ENCODE measurements at places on chromosomes 6 and 20. TPM values are rescaled to one million over a fixed set of nuclear protein-coding genes. Genes with fewer than 3 reads are reported as not detected.

GRCh38 chr6:119160911-119161310 is 82.4 kb upstream of the FAM184A start:
- H3K36me3 ChIP-seq, result no peaks in the 10 kb centered on the region
- no peak overlapping the region for H3K4me3 ChIP-seq
- H3K27ac ChIP-seq, result no peak overlapping the region
- no peaks in the 10 kb centered on the region for H3K4me1 ChIP-seq
- no peaks in the 10 kb centered on the region for H3K27me3 ChIP-seq

DNA sequence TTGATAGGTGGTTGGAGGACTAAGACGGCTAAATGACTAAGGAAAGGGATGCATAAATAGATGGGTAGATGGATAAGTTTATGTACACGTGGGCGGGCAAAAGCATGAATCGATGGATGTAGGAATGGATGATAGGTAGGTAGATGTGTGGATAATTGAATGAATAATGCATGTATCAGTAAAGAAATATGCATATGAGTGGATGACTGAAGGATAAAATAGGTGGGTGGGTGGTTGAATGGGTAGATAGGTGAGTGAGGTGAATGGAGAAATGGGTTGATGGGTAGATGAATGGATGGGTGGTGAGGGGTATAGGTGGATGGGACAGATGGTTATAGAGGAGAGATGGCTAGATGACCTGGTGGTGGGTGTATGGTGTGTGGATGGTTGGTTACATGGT is 20.2 kb downstream of the SLC12A5 start:
- H3K27me3 ChIP-seq, result peaks cover 38% of the 10 kb centered on the region
- no peak for DNase-seq
- H3K4me3 ChIP-seq, result no peak overlapping the region

DNA sequence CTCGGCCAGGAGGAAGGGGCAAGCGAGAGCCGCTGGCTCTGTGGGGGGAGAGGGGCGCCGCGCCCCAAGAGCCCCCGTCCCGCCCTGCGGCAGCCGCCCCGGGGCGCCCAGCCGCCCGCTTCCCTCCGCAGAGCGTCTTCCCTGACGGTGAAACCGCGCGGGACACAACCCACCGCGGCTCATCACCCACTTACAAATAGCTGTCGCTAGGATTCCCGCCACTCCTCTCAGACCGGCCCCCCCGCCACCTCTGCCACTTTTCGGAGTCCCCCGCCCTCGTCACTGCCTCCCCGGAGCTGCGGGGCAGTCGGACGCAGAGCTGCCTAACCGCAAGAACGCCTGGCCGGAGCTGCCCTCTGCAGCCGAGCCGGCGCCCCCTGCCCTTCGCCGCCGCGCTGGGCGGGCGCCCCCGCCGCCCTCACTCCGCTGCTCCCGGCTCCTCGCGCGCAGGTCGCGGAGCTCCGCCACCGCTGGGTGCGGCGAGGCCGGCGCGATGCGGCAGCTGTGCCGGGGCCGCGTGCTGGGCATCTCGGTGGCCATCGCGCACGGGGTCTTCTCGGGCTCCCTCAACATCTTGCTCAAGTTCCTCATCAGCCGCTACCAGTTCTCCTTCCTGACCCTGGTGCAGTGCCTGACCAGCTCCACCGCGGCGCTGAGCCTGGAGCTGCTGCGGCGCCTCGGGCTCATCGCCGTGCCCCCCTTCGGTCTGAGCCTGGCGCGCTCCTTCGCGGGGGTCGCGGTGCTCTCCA is at the start of gene SLC35D3:
TSS of gene SLC35D3 (plus strand) at position 366 of the 749 bp plus-strand sequence. CDS start at position 494, 128 bp downstream.
- no peaks in the 10 kb centered on the region for H3K4me1 ChIP-seq
- peaks cover 15% of the 10 kb centered on the region for H3K27me3 ChIP-seq
- H3K27ac ChIP-seq, result no peak within 1 kb of the TSS
- peak within 1 kb of the TSS; percentile 65 for H3K4me3 ChIP-seq

DNA sequence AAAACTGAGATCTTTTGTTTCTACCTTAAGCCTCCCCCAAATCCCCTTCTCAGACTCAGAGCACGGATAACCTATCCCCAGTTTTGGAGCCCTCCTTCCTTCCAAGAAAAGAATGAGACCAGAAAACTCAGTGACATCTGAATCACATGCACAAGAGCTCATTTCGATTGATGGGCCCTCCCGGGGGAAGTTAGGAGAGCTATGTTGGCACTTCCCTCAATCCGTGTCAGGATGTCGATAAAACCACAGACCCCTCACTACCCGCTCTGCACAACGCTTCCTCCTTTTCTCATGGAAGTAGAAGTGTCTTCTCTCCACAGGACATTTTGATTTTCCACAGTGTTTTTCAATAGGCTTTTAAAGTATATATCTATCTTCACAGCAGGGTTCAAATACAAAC is 332.4 kb downstream of the HACE1 start:
- no peak for DNase-seq
- H3K36me3 ChIP-seq, result no peaks in the 10 kb centered on the region
- H3K4me1 ChIP-seq, result no peaks in the 10 kb centered on the region
- H3K27me3 ChIP-seq, result no peaks in the 10 kb centered on the region
- no peak overlapping the region for H3K4me3 ChIP-seq

DNA sequence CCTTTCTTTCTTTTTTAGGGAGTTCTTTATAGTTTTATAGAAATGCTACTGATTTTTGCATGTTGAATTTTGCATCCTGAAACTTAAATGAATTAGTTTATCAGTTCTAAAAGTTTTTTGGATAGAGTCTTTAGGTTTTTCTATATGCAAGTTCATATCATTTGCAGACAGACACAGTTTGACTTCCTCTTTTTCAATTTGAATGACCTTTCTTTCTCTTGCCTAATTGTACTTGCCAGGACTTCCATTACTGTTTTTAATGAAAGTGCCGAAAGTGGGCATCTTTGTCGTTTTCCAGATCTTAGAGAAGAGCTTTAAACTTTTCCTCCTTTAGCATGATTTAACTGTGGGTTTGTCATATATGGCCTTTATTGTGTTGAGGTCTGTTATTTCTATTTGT is 21.1 kb upstream of the EDN1 start:
- H3K36me3 ChIP-seq, result no peaks in the 10 kb centered on the region
- H3K27ac ChIP-seq, result no peak overlapping the region
- no peak overlapping the region for H3K4me3 ChIP-seq
- no peaks in the 10 kb centered on the region for H3K27me3 ChIP-seq
- DNase-seq, result no peak

GRCh38 chr6:110158479-110158878 is 21.0 kb downstream of the WASF1 start:
- H3K36me3 ChIP-seq, result no peaks in the 10 kb centered on the region
- H3K4me1 ChIP-seq, result no peaks in the 10 kb centered on the region
- no peak overlapping the region for H3K27ac ChIP-seq
- no peak for DNase-seq

DNA sequence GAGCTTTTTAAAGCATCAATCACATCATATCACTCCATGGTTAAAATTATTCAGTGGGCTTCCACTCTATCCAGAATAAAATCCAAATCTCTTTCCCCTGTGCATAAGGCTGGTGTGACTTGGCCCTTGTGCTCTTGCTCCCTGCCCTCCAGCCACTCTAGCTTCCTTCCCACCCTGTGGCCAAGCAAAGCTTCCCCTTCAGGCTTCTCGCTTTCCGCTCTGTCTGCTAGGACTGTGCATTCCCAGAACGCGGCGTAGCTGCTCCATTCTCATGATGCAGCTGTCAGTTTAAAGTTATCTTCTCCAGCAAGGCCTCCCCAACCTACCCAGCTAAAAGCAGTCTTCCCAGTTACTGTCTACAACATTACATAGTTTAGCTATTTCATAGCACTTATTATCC is 19.4 kb upstream of the KCNK16 start:
- H3K27me3 ChIP-seq, result peaks cover 46% of the 10 kb centered on the region
- H3K36me3 ChIP-seq, result no peaks in the 10 kb centered on the region
- H3K4me3 ChIP-seq, result no peak overlapping the region
- DNase-seq, result no peak

DNA sequence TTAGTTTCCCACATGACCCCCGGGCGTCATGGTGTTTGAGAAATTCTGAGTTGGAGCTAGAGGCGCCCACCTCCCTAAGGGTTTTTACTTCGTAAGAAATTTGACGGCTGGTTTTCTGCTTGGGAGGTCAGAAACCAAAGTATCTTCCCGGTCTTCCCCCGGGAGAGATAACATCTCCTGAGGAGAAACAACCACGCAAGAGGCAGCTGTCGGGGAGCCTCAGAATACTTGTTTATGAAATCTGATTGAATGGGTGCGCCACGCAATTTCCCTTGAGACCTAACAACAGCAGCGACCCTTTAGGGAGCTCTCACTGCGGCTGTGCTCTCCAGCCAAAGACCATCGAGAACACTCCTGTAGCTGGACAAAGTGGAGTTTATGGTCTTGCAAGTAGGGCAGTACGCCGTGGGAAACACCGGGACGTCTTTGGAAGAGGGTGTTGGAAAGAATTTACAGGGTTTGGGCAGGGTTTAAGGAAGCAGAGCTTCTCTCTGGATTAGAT is 608 bp upstream of the EIF2S2 start:
- peaks cover 26% of the 10 kb centered on the region for H3K4me1 ChIP-seq
- no peak overlapping the region for H3K27ac ChIP-seq
- no peaks in the 10 kb centered on the region for H3K27me3 ChIP-seq
- no peak for DNase-seq
- H3K4me3 ChIP-seq, result peak overlapping the region; percentile 97

GRCh38 chr20:61487997-61488371 is 235.9 kb downstream of the CDH4 start:
- no peaks in the 10 kb centered on the region for H3K4me1 ChIP-seq
- H3K27ac ChIP-seq, result no peak overlapping the region
- DNase-seq, result no peak
- no peaks in the 10 kb centered on the region for H3K27me3 ChIP-seq
- H3K4me3 ChIP-seq, result no peak overlapping the region

DNA sequence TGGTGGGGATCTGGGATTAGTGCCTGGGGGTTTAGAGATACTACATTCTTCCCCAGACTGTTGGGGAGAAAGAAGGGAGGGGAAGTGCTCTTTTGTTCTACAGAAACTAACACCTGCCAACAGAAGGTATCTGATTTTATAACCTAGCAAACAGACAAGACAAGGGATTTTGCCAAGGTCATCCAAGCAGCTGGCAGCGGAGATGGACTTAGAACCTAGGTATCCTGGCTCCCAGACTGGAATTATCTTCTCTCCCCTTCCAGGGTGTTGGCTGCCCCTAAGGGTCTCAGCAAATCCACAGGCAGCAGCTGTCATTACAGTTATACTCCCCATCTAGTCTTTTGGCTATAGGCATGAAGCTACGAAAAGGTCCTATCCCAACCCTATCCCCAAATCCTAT is 8.4 kb downstream of the SDC4 start:
- peaks cover 40% of the 10 kb centered on the region for H3K36me3 ChIP-seq
- H3K4me1 ChIP-seq, result peaks cover 91% of the 10 kb centered on the region
- DNase-seq, result no peak
- no peak overlapping the region for H3K4me3 ChIP-seq

GRCh38 chr6:156686301-156686994 is 90.7 kb upstream of the ARID1B start:
- H3K36me3 ChIP-seq, result no peaks in the 10 kb centered on the region
- H3K27ac ChIP-seq, result peak overlapping the region; percentile 90
- H3K4me1 ChIP-seq, result peaks cover 17% of the 10 kb centered on the region
- H3K27me3 ChIP-seq, result no peaks in the 10 kb centered on the region

DNA sequence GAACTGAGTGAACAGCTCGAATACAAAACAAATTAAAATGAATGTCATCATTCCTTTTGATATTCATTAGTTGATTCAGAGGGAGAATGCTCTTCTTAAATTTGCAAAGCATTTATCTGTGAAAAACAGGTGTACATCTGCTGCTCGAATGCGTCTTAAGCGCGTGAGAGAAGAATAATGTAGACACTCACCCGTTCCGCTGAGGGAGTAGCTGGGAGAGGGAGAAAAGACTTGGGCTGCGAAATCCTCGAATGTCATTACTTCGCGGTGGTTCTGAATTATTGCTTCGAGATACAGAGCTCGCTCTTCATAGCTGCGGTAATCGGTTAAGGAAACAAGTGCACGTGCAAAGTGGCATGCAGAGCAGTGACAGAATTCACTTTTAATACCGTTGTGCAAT is 43.9 kb downstream of the INSM1 start:
- no peak overlapping the region for H3K4me3 ChIP-seq
- DNase-seq, result no peak
- no peaks in the 10 kb centered on the region for H3K4me1 ChIP-seq
- H3K27ac ChIP-seq, result no peak overlapping the region
- no peaks in the 10 kb centered on the region for H3K36me3 ChIP-seq

DNA sequence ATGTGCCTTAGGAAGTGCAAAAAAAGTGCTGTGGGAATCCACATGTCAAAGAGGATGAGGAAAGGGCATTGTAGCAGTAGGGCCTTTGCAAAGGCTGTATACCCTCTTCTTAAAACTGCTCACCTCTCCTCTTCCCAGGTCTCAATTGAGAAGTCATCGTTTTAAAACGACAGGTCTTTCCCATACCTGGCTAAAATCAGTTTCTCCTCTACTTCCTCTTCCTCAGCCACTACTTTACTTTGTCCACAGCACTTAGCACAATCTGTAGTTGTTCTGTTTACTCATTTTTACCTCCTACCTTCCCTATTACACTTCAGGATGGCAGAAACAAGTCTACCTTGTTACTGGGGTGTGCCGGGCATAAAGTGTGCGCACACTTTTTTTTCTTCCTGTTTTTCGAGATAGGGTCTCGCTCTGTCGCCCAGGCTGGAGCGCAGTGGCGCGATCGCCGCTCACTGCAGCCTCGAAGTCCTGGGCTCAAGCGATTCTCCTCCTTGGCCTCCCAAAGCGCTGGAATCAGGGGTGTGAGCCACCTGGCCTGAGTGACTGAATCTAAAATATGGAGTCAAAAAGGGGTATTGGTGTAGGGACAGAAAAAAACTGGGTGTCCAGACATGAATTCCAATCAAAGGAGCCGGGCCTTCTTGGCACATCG is 9.8 kb upstream of the ELOVL5 start:
- peaks cover 42% of the 10 kb centered on the region for H3K4me1 ChIP-seq
- DNase-seq, result no peak
- peak overlapping the region; percentile 88 for H3K27ac ChIP-seq
- peak overlapping the region; percentile 72 for H3K4me3 ChIP-seq

GRCh38 chr6:15310680-15311079 is 64.8 kb downstream of the JARID2 start:
- H3K36me3 ChIP-seq, result no peaks in the 10 kb centered on the region
- no peak overlapping the region for H3K4me3 ChIP-seq
- no peak for DNase-seq
- H3K27ac ChIP-seq, result no peak overlapping the region

GRCh38 chr6:135880066-135880972 is 28.8 kb downstream of the PDE7B start:
- peak overlapping the region; percentile 26 for H3K4me3 ChIP-seq
- no peak overlapping the region for H3K27ac ChIP-seq
- H3K36me3 ChIP-seq, result no peaks in the 10 kb centered on the region
- DNase-seq, result peak; percentile 60
- H3K27me3 ChIP-seq, result no peaks in the 10 kb centered on the region

GRCh38 chr6:56755040-56755439 is 112.4 kb upstream of the DST start:
- H3K36me3 ChIP-seq, result 0 out of 2 replicates have a peak, but pooled peaks cover 2% of the 10 kb centered on the region
- no peaks in the 10 kb centered on the region for H3K27me3 ChIP-seq
- no peak overlapping the region for H3K4me3 ChIP-seq
- no peak for DNase-seq

Gene HUS1B
- 4.2 TPM for total RNA-seq

Gene GNAS-AS1
- total RNA-seq, result 0.11 TPM

Gene BPIFB2
- total RNA-seq, result not detected

Gene PPIL6
- 0.62 TPM for total RNA-seq

Gene LAMP5
- total RNA-seq, result not detected

Gene SMOC2
- total RNA-seq, result not detected

Gene FAM162B
- total RNA-seq, result not detected

Gene NOX3
- not detected for total RNA-seq

Gene NEURL2
- total RNA-seq, result 3.7 TPM

Gene GABRR1
- total RNA-seq, result not detected

Gene TMC2
- not detected for total RNA-seq

Gene CALHM4
- not detected for total RNA-seq

Gene MICB
- 25.6 TPM for total RNA-seq
